Activated CD4-positive, alpha-beta memory T cell treated with anti-CD3 and anti-CD28 coated beads for 36 hours (primary cell): ENCODE measurements at places on chromosomes 7 and 10. TPM values are rescaled to one million over a fixed set of nuclear protein-coding genes. Genes with fewer than 3 reads are reported as not detected.

GRCh38 chr7:3917436-3917835 is 616.4 kb downstream of the SDK1 start:
- H3K4me1 ChIP-seq = peaks cover 6% of the 10 kb centered on the region
- DNase-seq = no peak
- peaks cover 4% of the 10 kb centered on the region for H3K27me3 ChIP-seq
- H3K36me3 ChIP-seq = no peaks in the 10 kb centered on the region
- H3K4me3 ChIP-seq = no peak overlapping the region

GRCh38 chr10:80708808-80709207 is 171.1 kb downstream of the SH2D4B start:
- no peak for DNase-seq
- H3K4me3 ChIP-seq = no peak overlapping the region
- no peaks in the 10 kb centered on the region for H3K36me3 ChIP-seq

DNA sequence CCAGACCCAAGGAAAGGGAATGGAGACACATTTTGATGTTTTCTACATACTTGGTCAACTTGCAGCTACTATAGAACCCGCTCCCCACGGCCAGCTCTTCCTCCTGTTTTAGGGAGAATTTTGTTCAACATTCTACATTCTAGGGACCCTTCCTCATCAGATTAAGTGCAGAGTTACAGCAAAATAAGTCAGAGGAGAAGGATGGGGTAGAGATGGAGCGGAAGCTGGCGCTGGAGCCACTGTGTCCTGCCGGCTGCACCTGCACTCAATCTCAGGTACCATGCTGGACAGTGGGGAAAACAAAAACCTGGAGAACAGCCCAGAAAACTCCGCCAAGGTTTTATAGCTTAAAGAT is 79.4 kb upstream of the EN2 start:
- peaks cover 35% of the 10 kb centered on the region for H3K4me1 ChIP-seq
- H3K36me3 ChIP-seq = no peaks in the 10 kb centered on the region
- no peak overlapping the region for H3K27ac ChIP-seq
- no peak overlapping the region for H3K4me3 ChIP-seq

- peak; percentile 84 for DNase-seq
- peak overlapping the region; percentile 38 for H3K4me3 ChIP-seq
Observed at GRCh38 chr7:5701085-5701914, 80.2 kb downstream of the RNF216 start.

- H3K4me1 ChIP-seq = peaks cover 2% of the 10 kb centered on the region
- H3K27me3 ChIP-seq = no peaks in the 10 kb centered on the region
- H3K4me3 ChIP-seq = no peak overlapping the region
- peaks cover 21% of the 10 kb centered on the region for H3K36me3 ChIP-seq
- DNase-seq = no peak
Observed at GRCh38 chr10:31528831-31529230, 209.8 kb downstream of the ZEB1 start.

- H3K4me1 ChIP-seq = peaks cover 41% of the 10 kb centered on the region
- H3K36me3 ChIP-seq = peaks cover 26% of the 10 kb centered on the region
- no peak for DNase-seq
- peak overlapping the region; percentile 92 for H3K4me3 ChIP-seq
- H3K27ac ChIP-seq = no peak overlapping the region
Observed at GRCh38 chr10:68987611-68988010, 992 bp upstream of the KIFBP start.

Gene SLC26A5
- not detected for total RNA-seq

Gene OR2A14
- total RNA-seq = not detected

Gene ACTL6B
- total RNA-seq = not detected

Gene SPDYE8
- not detected for total RNA-seq
